Stimulated activated naive B cell treated with anti-CD40 and anti-IgM and Interleukin-4, amounts not matched to agents 10 μg/mL and 1 μg/mL and 100 μg/mL, for 72 hours (primary cell): ENCODE measurements at places on chromosomes 6 and 20.

DNA sequence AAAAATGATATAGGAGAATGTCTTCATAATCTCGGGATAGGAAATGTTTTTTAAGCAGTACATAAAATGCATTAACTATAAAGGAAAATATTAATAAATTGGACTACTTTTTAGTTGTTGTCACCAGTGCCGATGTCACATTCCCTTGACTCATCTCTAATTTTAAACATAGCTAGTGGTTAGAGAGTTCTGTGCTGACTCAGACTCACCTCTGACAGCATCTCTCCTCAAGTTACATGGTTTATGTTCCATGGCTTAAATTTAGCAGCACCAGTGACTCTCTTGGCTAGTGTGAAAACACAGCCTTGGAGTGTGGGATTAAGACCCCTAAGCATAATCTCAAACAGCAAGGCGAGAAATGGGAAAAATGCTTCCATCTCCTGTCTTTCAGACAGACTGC is 311.8 kb upstream of the MMS22L start:
- no peak for DNase-seq

- no peak for DNase-seq
These were observed 22.4 kb upstream of the RALY start for GRCh38 chr20:33971147-33971975.

GRCh38 chr6:111871207-111871606 is 2.0 kb downstream of the FYN start:
- DNase-seq: peak; percentile 21

DNA sequence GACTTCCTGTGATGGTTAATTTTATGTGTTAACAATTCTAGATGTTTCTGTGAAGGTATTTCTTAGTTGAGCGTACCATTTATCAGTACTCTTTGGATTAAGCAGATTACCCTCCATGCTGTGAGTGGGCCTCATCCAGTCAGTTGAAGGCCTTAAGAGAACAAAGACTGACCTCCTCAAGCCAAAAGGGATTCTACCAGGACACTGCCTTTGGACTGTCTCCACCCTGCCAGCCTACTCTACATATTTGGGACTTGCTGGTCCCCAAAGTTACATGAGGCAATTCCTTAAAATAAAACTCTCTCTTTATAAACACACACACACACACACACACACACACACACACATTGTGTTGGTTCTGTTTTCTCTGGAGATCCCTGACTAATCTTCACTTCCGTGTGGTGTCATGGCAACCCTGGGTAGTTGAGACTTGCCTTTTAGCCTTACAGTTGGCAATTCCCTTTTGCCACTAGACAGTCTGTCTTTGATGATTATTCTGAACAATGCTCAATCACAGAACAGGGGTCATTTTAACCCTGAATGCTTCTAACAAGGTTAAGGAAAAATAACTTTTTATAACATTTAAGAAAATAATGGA is 32.2 kb downstream of the MRAP2 start:
- DNase-seq: no peak

- DNase-seq: no peak
These were observed 110.6 kb downstream of the CDKAL1 start for GRCh38 chr6:20644667-20645370.

DNA sequence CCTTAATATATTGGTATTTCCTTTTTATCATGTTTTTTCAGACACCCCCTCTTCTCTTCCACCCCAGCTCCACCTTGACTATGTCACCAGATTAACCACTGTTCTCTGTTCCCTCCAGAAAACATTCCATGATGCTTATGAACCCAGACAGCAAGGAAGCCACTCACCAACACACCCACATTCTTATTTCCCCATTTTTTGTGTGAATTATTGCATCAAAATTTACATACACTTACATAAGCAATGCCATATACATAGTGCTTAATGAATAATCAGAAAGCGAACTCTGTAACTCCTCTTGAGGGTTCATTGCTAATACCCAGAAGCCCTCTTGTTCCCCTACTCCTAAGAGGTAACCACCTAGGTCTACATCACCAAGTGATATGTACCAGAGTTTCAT is 182.3 kb upstream of the CDYL start:
- DNase-seq: peak; percentile 13

DNA sequence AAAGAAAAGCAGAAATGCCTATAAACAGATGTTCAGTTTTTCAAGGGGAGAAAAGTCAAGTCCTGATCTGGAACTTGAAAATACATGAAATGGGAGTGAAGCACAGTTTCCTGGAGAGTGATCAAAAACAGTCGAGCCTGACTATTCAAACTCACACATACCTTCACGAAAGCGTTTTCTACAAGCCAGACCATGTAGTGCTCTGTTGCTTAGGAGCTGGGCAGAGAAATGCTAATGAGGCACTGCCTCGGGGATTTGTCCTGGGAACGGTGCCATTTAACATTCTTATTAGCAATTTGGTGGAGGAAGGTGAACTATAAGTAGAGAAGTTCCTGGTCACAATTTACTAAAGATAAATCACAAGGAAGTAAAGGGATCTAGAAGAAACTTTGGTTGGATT is 5.9 kb downstream of the NHSL1 start:
- no peak for DNase-seq

DNA sequence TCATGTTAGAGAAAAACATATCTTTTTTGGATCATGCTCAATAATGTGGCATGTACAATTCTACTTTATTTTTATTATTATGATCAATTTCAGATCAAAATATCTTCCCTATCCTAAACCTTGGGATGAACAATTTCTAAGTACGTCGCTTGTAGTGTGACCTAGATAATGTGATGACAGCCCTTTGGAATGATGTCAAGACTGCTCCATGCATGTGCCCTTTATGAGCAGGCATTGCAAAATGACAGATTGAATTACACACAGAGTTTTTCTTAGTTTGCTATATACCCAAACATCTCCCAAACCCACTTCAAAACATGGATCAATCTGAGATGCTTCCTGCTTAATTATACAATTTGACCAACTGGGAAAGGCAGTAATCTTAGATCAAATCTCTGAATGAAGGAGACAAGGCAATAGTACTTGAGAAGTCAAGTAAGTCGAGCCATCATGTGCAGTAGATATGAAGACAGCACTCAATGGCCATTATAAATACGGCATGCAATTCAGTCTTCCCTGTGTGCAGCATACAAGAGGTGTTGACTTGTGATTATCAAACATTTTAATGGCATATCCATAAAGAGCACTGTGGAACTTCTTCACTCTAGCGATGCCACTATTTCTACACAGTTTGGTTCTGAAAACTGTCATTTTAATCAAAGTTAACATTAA is 294.8 kb downstream of the RNF144B start:
- DNase-seq: no peak

GRCh38 chr6:159633196-159633595 is 59.8 kb downstream of the SOD2 start:
- DNase-seq: no peak

DNA sequence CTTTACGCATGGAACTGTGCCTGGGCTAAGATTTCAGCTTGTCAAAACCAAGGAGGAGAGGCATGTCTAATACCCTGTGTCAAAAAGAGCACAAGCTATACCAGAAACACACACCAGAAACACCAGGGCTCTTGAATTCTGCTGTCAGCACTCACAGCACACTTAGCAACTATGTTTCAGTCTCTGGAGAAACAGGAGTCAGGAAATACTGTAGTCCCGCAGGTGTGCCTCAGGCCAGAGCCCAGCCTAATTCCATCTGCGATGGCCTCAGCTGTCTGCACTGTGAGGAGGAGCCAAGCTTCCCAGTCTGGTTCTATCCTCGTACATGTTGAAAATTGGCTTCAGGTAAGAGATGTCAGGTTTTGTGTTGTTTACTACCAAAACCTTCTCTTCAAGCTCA is 31.6 kb downstream of the MTRES1 start:
- no peak for DNase-seq

- no peak for DNase-seq
These were observed 57.1 kb upstream of the MLN start for GRCh38 chr6:33860706-33861474.

DNA sequence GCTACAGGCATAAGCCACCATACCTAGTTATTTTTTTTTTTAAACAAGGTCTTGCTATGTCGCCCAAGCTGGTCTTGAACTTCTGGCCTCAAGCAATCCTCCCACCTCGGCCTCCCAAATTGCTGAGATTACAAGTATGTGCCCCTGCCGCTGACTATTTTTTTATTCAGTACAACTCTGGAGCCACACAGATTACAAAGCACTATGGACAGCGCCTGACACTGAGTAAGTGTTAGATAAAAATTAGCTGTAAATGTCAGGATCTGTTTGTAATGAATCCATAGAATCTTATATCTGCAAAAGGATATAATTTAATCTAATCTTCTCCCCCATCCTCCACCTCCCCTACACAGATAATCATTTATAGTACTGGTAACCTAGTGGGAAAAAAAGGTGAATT is 15.3 kb upstream of the COL12A1 start:
- no peak for DNase-seq

- no peak for DNase-seq
These were observed 13.7 kb downstream of the SOD2 start for GRCh38 chr6:159679091-159680077.

- no peak for DNase-seq
These were observed 22.7 kb downstream of the PRDM13 start for GRCh38 chr6:99629293-99629692.
